NCI-H1436 (cell line): ENCODE measurements at places on chromosomes 11 and 22.

DNA sequence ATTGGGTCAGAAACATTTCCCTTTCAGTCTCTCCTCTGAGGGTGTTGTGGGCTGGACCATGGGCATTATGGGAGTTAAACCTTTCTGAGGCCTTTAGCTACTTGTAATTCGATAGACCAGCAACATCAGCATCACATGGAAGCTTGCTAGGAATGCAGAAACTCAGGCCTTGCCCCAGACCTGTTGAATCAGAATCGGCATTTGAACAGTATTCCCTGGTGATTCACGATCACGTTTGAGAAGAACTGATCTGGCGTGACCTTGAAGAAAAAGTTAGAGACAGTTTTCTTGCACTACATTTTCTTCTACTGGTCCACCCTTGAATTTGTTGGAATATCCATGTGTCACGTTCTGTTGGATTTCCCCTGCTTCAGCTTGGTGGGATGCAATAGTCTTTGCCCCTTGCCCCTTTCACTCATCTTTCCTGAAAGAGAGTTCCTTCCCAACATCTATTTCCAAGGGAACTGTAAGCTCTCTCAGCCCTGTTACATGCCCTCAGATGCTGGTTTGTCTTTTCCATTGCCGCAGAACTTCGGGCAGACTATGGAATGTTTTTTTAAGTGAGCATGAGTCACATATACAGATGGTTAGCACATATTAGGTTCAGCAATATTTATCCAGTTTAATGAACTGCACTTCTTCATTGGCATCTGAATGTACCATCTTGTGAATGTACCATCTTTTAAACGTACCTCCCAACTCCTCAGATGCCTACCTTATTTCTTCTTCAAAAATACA lies 23.9 kb downstream of the EHF start:
- no peak for DNase-seq

DNA sequence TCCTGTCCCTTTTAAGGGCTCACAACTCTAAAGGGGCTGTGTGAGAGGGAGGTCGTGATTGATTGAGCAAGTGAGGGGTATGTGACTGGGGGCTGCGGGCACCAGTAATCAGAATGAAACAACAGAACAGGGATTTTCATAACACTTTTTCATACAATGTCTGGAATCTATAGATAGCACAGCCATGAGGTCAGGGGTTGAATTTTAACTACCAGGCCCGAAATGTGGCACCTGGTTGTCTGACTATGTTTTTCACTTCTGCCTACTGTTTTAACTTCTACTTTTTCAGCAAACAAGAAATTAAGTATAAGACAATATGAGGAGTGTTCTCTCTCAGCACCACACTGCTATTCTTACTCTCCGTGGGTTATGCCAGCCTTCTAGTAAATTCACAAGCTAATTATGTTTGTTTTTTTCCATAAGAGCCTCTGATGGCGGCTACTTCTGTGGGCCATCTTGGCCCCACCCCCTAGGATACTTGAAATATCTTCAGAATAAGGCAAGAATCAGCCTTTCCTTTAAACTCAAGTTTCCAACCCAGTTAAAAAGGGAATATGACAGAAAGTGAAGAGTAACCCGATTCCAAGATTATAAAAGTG lies 552.8 kb upstream of the CHORDC1 start:
- DNase-seq, result no peak

GRCh38 chr11:103798026-103798425 lies 238.4 kb upstream of the DDI1 start:
- DNase-seq, result no peak

GRCh38 chr11:129458756-129459535 lies 83.3 kb downstream of the BARX2 start:
- no peak for DNase-seq

DNA sequence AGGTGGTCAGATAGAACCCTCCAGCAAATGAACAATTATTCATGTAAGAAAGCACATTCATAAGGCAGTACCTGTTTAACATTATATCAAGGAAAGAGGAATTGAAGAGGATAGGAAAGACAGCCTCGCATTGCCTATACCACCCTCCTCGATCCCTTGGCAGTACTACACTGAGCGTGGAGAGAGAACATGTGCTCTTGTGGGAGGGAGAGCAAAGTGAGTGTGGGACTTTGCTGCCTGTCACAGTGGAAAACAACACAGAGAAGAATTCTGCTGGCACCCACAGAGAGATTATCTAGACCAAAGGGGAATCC lies 17.5 kb upstream of the DDX10 start:
- DNase-seq, result no peak

GRCh38 chr11:38593649-38594048 lies 1995.6 kb upstream of the RAG2 start:
- no peak for DNase-seq

DNA sequence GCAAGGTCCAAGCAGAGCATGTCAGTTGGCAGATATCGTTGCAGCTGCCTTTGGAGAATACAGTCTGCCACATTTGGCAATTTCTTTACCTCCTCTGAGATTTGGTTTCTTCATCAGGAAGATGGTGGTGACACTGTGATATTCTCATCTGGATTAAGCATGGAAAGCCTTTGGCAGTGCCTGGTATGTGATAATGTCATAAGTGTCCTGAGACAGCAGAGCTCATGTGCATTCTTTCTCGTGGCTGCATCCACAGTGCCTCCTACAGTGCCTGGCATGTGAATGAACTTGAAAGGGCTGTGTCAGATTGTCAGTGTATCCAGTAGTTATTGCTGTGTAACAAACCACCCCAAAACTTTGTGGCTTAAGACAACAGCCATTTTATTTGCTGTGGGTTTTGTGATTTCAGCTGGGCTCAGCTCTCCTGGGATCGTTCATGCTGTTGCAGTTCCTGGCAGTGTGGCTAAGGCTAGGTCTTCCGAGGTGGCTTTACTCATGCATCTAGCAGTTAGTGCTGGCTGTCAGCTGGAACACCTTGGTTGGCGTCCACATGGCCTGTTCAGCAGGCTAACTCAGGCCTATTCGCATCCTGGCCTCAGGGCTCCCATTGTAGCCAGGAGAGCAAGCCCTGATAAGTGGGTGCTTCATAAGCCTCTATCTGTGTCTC lies 35.7 kb upstream of the MICAL2 start:
- no peak for DNase-seq

DNA sequence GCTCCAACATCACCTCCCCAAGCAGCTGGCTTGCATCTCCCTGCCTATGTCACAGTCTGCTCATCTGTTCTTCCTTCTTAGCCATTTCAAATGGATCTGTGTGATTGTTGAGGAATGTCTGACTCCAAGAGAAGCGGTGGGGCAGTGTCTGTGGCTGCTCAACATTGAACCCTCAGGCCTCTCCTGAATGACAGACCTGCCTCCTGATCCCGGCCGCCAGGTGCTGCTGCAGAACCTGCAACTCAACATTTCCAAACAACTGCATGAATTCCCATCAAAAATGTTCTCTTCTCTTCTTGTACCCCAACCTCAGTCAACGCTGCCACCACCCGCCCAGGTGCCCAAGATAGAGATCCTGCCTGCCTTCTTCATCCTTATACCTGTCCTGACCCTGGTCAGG lies 132.5 kb downstream of the FBXO7 start:
- DNase-seq, result no peak

GRCh38 chr11:117218133-117218915 lies 13.5 kb downstream of the PCSK7 start:
- DNase-seq, result no peak

- no peak for DNase-seq
Observed at GRCh38 chr22:40955571-40955970, 4.4 kb downstream of the RBX1 start.

GRCh38 chr11:48116437-48117228 lies 100.0 kb upstream of the OR4B1 start:
- no peak for DNase-seq

GRCh38 chr11:106683435-106683834 lies 334.8 kb downstream of the GUCY1A2 start:
- DNase-seq, result no peak

DNA sequence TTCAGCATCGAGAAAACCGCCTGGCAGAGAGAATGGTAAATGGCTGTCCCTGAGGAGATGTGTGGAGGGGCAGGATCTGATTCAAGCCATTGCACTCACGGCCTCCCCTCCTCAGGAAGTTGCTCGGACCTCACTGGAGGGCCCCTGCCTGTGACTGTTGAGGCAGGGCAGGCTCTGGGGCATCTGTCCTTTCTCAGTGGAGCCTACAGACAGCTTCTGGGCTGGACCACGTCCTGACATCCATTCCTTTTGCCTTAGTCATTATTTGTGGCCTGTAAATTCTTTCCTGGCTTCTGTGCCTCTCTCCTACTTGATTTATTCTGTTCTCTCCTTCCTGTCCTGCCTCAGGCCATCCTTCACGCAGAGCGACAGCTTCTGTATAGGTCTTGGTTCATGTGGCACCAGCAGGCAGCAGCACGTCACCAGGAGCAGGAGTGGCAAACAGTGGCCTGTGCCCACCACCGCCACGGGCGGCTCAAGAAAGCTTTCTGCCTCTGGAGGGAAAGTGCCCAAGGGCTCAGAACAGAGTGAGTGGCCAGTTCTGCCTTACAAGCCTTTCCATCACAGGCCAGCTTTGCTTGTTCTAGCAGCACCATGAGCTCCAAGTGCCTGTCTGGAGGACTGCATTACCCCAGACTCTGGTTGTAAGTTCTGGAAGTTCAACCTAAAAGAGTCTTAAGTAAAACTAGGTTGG lies 59.6 kb downstream of the PISD start:
- DNase-seq, result no peak

GRCh38 chr11:2089536-2090165 lies 49.5 kb downstream of the IGF2 start:
- peak; percentile 6 for DNase-seq

DNA sequence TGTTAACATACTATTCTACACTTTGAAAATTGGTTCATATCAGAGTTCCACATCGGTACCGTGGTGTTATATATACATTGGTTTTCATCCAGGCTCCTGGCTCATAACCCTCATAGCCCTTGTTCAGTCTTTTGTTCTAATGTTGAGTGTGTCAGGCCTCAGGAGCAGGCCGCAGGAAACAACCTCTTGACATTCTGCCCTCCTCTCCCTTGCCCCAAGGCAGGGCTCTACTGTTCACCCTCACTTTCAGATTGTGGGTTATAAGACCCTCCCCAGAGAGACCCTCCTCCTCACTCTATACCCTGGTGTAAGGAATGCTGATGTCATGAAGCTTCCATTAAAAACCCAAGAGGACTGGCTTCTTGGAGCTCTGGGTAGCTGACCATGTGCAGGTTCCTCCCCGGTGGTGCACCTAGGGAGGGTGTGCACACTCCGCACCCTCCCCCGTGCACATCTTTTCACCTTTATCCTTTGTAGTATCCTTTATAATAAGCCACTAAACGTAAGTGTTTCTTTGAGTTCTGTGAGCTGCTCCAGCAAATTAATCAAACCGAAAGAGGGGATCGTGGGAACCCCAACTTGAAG lies 12.1 kb downstream of the SSH3 start:
- no peak for DNase-seq

DNA sequence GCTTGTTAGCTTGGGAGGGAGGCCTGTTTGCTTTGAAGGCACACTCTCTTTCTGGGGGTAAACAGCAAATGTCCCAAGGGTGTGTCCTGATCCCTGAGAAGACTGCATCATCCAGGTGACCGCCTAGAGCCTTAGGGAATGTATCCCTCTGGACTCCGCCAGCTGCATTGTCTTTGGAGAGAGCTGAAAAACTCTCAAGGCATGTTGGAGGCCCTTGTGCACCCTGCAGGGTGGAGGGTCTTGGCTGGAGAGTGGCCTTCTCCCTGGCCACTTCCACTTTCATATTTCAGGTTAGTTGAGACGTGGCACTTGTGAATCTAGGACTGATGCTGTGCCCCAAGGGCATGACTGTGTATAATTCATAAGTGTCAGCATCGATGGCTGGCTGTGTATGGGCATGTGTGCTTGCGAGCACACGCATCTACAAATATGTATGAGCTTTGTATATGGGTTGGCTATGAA lies 70.6 kb downstream of the ZBTB16 start:
- no peak for DNase-seq

DNA sequence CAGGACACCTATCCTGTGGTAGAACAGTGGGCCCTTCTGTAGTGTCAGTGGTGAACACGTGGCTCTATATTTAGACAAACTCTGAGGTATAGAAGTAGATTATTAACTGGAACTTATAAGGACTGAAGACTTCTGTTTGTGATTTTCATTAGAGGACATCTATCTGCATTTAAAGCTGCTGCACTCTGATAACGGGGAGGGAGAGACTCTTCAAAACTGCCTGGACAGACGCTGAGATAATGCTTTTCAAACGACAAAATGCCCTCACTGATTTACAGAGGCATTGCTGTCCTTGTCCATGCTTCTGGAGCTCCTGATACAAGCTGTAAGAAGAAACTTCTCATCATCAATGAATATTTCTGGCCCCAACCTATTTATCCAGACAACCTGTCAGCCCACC lies 425.2 kb downstream of the OPCML start:
- DNase-seq, result no peak

DNA sequence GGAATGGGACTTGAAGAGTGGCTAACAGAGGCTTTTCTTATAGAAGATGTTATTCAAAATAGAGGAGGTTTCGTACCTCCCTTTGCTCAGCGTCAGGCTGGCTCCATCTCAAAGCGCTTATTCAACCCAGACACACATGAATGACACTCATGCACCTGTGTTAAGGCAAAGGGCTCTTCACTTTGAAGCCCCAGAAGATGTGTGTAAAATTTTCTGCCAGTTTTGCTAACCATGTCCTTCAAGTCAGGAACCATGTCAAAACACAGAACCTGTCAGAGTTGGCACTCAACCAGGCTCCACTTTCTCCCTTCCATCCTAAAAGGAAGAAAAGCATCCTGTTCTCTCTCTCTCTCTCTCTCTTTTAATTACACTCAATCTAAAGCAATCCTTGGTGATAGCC lies 352.8 kb upstream of the NARS2 start:
- no peak for DNase-seq

DNA sequence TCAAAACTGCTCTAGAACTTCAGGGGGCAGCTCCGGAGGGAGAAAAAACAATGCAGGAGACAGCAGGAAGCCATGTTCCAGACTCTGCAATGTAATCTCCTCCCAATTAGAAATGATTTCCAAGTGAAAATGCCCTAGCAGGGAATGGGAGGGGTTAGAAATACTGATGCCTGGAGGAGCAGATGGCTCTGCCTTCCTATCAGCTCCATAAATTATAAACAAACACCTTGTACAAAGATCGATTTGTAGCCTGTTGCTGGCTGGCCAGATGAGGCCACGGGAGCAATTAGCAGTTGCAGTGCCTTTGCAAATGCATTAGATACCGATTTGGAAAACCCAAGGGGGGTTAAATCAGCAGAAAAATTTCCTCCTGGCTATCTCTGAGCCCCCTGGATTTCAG lies 46.6 kb upstream of the CHRM4 start:
- DNase-seq, result no peak

GRCh38 chr11:119378851-119379465 lies 2.5 kb downstream of the USP2 start:
- no peak for DNase-seq
